ENCODE measurements at places on chromosomes 1 and 21. TPM values are rescaled to one million over a fixed set of nuclear protein-coding genes. Genes with fewer than 3 reads are reported as not detected.

Gene ANKRD34A
- total RNA-seq, result 2.6 TPM

Gene SPRR5
- total RNA-seq, result not detected

DNA sequence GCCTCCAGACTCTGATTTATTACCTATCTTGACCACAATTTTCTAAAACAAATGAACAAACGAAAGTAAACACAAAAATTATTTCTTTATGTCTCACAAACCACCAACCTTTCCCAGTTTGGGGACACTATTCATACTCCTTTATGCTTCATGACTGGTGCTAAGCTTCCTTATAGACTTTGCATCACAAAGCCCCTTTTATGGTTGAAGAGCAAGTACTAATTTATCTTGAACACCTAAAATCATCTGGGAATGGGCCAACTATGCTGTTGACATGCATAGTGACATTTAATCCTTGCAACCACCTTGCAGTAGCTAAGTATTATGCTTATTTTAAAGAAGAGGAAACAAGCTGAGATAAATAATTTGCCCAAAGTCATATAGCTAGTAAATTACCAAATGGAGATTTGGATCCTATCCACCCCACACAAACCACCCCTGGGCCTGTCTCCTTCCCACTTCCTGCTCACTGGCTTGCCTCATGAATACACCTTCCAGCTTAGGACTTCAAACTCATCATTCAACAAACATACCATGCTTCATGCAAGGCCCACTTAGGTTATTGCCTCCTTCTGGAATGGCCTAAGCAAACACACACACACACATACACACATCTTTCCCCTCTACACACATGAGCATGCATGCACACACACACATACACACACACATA, 192.2 kb downstream of the PLPP3 start:
- H3K36me3 ChIP-seq, result no peaks in the 10 kb centered on the region
- H3K27me3 ChIP-seq, result no peaks in the 10 kb centered on the region

- H3K36me3 ChIP-seq, result no peaks in the 10 kb centered on the region
- no peak overlapping the region for H3K27ac ChIP-seq
- no peaks in the 10 kb centered on the region for H3K4me1 ChIP-seq
- peak; percentile 42 for DNase-seq
- H3K27me3 ChIP-seq, result no peaks in the 10 kb centered on the region
- H3K4me3 ChIP-seq, result no peak overlapping the region
Observed at GRCh38 chr1:211648980-211649934, 26.2 kb downstream of the NEK2 start.

- no peak overlapping the region for H3K4me3 ChIP-seq
- no peaks in the 10 kb centered on the region for H3K36me3 ChIP-seq
- DNase-seq, result no peak
- H3K27me3 ChIP-seq, result peaks cover 13% of the 10 kb centered on the region
Observed at GRCh38 chr1:233431753-233432403, 104.4 kb downstream of the MAP3K21 start.

Gene CLCN6
- 8.2 TPM for total RNA-seq

Data from activated T-cell treated with anti-CD3 and anti-CD28 coated beads, Interleukin-2, amount 50 U/mL, for 72 hours (primary cell).